ENCODE measurements at places on chromosomes 7 and 10.
A peak's percentile ranks its signal among the peaks of the same experiment; 100 is the strongest.

GRCh38 chr7:158024881-158025280, 562.7 kb downstream of the PTPRN2 start:
- H3K4me3 ChIP-seq, result no peak overlapping the region
- H3K27me3 ChIP-seq, result peaks cover 15% of the 10 kb centered on the region
- no peak overlapping the region for H3K27ac ChIP-seq
- DNase-seq, result no peak
- H3K4me1 ChIP-seq, result no peaks in the 10 kb centered on the region
- no peaks in the 10 kb centered on the region for H3K36me3 ChIP-seq

DNA sequence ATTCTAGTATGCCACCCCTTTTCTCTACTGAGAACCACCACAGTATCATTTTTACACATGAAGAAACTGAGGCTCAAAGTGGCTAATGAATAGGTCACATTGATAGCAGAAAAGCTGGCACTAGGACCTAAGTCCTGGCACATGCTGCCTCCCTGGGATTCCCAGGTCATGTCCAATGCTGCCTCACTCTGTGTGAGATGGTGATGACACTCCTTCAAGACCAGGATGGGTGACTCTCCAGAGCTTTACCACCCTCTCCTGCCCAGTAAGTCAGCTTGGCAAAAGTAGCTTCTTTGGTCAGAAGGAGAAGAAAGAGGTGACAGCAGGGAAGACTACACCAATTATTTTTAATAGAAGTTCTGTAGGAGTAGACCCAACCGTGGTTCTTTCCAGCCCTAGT, 13.3 kb upstream of the AKR1B10 start:
- H3K4me3 ChIP-seq, result no peak overlapping the region
- H3K4me1 ChIP-seq, result peaks cover 6% of the 10 kb centered on the region
- H3K27ac ChIP-seq, result no peak overlapping the region
- H3K36me3 ChIP-seq, result peaks cover 1% of the 10 kb centered on the region
- no peak for DNase-seq

- H3K36me3 ChIP-seq, result peaks cover 19% of the 10 kb centered on the region
- no peak for DNase-seq
- H3K4me3 ChIP-seq, result peak overlapping the region; percentile 92
- no peaks in the 10 kb centered on the region for H3K27me3 ChIP-seq
Observed at GRCh38 chr7:77699056-77699455, 2.8 kb downstream of the RSBN1L start.

DNA sequence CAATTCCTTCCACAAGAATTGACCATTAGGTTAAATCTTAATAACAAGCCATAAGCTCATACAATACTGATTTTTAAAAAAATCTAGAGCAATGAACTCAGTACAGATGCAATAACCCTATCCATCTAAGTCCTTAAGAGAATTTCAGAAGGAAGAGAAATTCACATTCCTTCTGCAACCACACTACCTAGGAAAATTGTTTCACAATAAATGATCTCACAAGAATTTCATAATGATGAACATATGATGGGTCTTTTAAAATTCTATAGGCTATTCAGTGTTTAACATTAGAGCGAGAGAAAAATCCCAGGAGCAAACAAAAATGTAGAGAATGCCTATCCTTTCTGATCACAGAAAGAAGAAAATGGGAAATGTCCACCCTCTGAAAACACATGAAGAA, 70.0 kb upstream of the MAGI2 start:
- DNase-seq, result no peak
- H3K36me3 ChIP-seq, result no peaks in the 10 kb centered on the region
- H3K27me3 ChIP-seq, result no peaks in the 10 kb centered on the region

GRCh38 chr7:22105550-22105949, 159.9 kb upstream of the CDCA7L start:
- H3K4me3 ChIP-seq, result no peak overlapping the region
- H3K4me1 ChIP-seq, result peaks cover 9% of the 10 kb centered on the region
- no peak for DNase-seq
- no peak overlapping the region for H3K27ac ChIP-seq
- no peaks in the 10 kb centered on the region for H3K36me3 ChIP-seq
